ENCODE measurements at places on chromosomes 7 and 10.

- no peak for DNase-seq
Observed at GRCh38 chr7:157141525-157142060, 2.9 kb downstream of the UBE3C start.

GRCh38 chr10:73774637-73775036, 7.2 kb upstream of the CHCHD1 start:
- DNase-seq, result no peak

DNA sequence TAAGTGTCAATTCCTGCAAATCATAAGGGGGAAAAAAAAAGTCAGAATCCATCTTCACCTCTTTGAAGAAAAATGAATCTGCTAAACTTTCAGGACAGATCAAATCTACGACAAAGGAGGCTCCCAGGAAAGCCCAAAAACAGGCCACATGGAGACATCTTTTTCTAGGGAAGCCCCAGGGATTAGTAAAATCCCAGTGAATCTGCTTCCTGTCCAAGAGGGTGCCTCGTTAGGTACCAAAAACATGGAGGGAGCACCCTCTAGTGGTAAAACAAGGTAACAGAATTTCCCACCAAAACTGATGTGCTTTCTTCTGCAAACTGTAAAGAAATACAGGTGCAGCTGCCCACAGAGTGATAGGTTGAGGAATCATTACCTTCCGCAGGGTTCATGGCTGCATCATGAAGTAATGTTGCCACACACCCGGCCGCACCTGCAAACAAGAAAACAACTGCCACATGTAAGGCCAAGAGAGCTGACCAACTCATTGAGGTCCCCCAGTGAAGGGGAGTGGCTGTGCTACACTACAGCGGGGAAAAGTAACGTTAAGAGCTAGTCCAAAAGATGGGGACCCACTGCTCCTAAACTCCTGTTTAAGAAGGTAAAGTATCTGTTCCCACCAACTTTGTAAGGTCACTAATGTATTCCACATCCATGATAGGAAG, 7.9 kb downstream of the SLC25A28 start:
- no peak for DNase-seq

- DNase-seq, result no peak
Observed at GRCh38 chr10:45152726-45153125, 152.0 kb downstream of the ZNF22 start.

DNA sequence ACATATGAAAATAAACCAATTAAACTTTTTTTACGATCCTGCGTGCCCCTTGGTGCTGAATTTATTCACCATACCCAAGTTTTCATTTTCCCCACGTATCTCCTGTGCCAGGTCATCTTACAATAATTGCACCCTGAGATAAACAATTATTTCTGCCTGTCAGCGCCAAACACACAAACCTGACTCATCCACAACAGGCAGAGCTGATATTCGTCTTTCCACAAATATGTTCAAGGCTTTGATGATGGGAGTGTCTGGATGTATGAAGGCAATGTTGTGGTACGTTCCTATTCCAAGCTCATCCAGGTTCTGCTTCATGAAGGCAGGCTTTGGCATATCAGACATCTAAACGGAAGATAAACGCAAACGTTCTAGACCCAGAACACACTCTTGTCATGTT, 45.8 kb upstream of the RHEB start:
- DNase-seq, result no peak

GRCh38 chr7:142571581-142571980, 177.7 kb upstream of the PRSS1 start:
- DNase-seq, result no peak

DNA sequence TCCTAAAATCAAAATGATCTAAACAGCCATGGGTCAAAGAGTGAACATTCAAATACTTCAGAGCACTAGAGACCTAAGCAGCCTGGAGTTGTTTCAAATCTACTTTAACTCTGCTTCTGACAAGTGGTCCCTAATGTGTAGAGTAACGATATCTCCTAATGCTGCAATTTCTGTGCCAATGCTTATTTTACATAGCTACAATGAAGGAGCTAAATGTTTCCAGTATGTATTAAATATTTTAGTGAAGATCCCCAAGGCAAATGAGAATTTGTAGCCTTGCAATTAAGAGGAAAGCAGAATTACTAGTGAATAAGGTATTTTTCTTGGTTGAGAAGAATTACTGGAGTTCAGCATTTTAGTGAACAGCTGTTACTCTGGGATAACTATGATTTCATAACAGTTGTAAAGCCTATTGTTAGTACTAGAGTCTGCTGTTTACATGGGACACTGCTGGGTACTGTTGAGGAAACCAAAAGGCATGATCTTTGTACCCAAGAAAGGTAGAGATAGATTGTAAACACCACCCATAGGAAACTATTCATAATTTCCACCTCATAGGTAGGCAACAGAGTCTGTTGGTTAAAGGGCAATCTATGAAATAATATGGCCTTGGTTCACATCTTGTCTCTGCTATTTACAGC, 271.9 kb downstream of the PLXDC2 start:
- no peak for DNase-seq

GRCh38 chr10:73159038-73159648, 8.7 kb downstream of the ECD start:
- DNase-seq, result no peak

- no peak for DNase-seq
Observed at GRCh38 chr7:98641646-98642500, 24.8 kb downstream of the NPTX2 start.

- no peak for DNase-seq
Observed at GRCh38 chr10:12418000-12418399, 68.7 kb downstream of the CAMK1D start.

GRCh38 chr7:130387628-130388403, 7.5 kb downstream of the CPA1 start:
- DNase-seq, result no peak

- no peak for DNase-seq
Observed at GRCh38 chr10:43605850-43606322, 352 bp upstream of the ZNF485 start.

GRCh38 chr10:114284346-114285071, 45.5 kb downstream of the VWA2 start:
- DNase-seq, result no peak

GRCh38 chr10:127880557-127880956, 12.2 kb downstream of the CLRN3 start:
- DNase-seq, result no peak

All from NCI-H524 treated with DMSO at 0.1 percent for 48 hours (cell line).